ENCODE measurements at places on chromosomes 3 and 15.

DNA sequence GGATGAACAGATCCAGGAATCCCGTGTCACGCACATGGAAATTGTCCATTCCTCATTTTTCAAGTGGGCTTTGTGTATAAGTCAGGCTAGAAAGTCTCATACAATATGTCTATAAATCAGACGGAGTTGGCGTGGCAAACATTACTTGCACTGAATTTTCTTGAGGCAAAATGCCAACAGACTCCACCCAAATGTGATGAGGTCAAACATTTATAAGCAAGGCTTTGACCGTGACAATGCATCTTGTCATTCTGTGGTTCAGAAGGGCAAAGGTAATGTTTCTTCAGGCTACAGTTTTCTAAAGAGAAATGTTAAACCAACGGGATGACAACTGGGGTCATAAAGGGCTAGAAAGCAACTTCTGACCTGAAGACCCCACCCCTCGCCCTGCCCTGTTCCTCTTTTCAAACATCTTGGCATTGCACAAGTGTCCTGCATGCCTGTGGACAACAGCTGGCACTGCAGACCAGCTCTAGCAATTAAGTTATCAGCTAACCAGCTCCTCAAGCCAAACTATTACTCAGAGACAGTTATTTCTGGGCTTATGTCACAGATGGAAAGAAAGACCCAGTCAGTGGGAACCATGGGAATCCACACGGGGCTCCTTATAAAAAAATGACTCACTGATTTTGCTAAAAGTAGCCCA lies 36.5 kb upstream of the SPTBN5 start:
- DNase-seq, result no peak

DNA sequence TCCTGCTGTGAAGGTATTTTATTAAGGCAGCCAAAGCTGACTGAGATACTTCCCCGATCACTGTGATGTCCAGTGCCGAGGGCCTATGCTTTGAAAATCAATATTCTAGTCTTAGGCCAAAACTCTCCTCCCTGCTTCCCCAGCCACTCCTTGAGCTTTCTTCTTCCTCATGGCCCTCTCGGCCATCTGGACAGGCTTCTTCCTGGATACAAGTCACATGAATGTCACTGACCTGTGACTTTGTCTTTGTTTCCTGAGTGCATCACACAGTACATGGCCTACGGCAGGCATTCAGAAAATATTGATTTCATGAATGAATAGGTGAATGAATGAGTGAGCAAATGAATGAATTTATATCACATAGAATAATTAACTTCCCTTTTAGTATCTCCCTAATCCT lies 24.6 kb upstream of the HES1 start:
- DNase-seq, result no peak

DNA sequence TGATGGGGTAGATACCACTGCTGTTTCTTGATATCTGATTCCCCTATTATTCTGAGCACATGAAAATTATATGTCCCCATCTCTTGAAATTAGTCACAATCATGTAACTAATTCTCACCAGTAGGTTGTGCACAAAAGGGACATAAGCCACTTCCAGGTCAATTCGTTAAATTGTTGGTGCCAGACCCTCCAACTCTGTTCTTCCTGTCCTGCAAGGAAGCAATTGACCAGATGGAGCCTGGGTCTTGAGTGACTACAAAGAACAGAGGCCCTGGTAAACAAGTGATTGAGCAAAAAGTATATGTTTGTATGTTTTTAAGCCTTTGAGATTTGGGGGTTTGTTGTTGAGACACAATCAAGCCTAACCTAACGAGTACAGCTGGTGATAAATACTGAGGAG lies 36.9 kb downstream of the ABI3BP start:
- no peak for DNase-seq

- DNase-seq, result no peak
Measured at GRCh38 chr3:106124818-106125217, 256.0 kb upstream of the CBLB start.

DNA sequence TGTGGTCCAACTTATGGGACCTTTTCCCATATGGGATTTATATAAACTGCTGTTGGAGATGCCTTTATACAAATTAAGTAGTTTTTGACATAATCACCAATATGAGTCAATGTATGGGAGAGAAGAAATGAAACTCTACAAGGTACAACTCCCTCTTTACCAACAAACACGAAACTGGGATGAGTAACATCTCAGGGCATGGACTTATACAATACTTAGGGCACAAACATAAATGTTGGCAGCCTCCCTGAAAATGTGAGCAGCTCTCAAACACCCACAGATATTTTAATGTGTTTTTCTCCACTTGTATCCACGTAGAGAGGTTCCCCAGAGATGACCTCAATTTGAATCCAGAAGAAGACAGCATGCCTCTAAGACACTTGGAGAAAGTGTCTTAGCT lies 161.6 kb downstream of the MAGI1 start:
- DNase-seq, result no peak

- DNase-seq, result no peak
Measured at GRCh38 chr3:34264337-34265041, 466.1 kb downstream of the PDCD6IP start.

DNA sequence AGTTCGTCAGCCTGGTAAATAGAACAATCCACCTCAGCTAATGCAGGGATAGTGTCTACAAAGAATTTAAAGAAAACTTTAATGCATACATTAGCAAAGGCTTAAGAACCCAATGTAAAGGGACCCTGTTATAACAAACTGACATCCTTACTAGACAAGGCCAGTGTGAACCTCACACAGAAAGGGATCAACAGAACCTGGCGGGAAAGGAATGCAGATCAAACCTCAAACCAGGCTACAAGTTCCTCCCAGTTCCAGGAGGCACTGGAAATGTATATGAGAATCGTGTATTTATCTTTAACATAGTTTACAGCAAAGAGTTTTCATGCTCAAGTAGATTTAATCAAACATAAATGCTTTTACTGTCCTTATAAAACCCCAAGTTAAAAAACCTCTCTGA lies 37.6 kb upstream of the ATP11B start:
- no peak for DNase-seq

DNA sequence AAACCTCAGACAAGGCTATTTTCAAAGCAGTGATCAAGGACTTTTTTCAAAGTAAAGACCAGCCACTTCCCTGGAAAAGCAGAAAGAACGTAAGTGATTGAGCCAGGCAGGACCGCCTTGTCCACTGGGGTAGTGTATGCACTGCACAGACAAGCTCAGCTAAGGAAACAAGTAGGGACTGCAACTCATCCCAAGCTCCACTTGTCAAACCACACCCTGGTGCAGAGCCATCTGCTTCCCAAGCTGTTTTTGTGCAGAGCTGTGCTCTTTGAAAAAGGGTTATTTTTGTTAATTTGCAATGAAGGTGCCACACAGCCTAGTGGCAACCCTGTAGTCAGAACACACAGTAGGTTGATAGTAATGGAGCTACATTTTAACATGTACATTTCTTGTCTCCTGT lies 193.3 kb downstream of the ADAMTS9 start:
- DNase-seq, result no peak
